ENCODE measurements at places on chromosomes 7 and 10.

DNA sequence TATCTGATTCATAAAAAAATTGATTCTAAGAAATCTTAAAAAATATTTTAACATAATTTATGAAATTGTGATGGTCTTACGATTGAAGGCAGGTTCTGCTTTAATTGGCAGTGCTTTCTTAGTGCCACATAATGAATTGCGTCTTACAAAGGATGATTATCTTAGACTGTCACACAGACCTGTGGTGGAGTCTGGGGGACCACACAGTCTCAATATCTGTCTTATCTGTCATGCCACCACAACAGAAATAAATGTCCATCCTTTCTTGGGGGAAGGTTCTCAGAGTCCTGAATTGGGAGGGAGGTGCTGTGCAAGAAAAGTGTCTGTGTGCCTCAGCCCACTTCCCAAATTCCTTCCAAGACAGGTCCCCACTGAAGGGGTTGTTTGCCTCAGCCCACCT is 34.0 kb downstream of the ZDHHC6 start:
- no peak for DNase-seq

GRCh38 chr7:158559356-158559755 is 28.3 kb downstream of the PTPRN2 start:
- DNase-seq, result no peak

DNA sequence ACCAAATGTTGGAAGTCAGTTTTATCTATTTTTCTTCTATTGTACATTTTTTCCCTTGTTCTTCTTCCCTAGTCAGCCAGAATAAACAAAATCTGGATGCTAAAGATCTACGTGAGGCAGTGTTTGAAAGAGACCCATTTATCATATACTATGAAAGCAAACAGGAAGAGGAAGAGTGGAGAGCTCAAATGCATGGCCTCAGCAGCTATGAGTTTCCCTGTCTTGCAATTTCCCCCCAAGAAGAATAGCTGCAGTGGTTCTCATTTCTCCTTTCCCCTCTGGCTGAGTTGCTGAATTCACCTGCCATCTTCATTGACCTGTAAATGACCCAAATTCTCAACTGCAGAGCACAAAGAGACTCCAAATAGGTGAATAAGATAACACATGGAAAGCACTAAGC is 347.1 kb upstream of the NRP1 start:
- no peak for DNase-seq

GRCh38 chr10:43793704-43794103 is 145.0 kb upstream of the ZNF32 start:
- DNase-seq, result no peak

DNA sequence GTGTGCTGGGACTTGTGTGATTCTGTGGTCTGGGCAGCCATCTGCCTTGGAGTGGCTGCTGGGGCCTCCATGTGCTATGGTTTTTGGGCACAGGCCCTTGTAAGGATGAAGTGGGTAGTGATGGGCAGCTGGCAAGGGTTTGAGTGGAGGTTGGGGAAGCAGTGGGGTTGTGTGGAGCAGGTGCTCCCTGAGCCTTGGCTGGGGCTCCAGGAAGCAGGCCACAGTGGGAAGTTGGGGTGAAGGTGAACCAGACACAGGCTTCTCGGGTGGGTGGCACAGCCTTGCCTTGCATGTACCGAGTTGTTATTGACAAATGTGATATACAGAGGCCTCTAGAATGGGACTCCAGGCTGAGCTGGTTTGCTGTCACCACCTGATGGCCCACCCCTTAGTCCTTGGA is 82.3 kb downstream of the ADCY1 start:
- DNase-seq, result no peak

Data from COR-L47 (cell line).